Stimulated activated CD8-positive, alpha-beta memory T cell treated with anti-CD3 and anti-CD28 coated beads, Interleukin-15, amount 100 ng/mL, for 1 hour (primary cell): ENCODE measurements at places on chromosomes 11 and 22.

DNA sequence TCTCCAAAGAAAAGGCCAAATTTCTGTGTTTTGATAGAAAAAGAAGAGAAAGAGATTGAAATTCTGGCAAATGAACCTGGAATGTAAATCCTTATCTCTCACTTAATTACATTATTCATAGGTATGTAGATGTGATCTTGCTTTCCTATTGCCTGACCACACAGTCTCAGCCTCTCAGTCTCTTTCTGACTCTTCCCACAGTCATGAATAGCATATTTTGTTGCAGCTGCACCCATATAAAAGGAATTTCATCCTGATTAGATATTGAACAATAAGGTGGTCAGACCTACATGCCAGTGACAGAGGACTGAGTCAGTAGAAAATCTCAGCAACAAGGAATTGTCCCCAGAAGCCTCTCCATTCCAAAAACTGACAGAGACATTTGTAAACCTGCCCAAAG lies 62.9 kb upstream of the LRRC4C start:
- no peak for DNase-seq

DNA sequence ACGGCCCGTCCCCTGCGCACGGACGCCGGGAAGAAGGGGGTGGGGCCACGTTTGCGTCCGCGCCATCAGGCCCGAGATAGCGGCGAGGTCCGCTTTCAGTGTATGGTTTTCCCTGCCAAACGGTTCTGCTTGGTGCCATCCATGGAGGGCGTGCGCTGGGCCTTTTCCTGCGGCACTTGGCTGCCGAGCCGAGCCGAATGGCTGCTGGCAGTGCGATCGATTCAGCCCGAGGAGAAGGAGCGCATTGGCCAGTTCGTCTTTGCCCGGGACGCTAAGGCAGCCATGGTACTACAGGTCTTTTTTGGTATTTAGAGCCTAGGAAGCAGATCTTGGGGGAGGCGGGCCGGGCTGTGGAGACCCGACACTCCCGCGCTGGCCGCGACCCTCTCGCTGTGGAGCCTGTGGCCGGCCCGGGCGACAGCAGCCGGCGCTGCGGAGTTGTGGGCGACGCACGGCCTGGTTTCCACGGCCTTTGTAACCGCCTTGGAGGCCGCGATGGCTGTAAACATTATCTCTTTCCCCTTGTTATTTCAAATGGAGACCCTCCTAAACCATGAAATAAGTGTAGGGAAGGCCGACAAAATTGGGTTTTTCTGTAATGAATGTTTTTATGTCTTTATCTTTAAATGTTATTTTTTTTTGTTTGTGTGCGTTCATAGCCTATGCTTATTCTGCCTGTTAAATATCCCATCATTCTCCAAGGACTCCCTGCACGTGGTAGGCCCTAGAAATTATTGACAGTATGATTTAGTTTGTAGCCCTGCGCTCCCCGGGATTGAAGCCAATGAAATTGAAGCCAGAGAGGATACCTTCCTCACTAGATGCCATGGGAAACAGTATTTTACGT lies at the start of gene AASDHPPT:
Gene AASDHPPT, plus strand, starts transcription at position 54 of the 847 bp plus-strand sequence. Its CDS starts 49 bp downstream, at position 103.
- DNase-seq, result no peak

DNA sequence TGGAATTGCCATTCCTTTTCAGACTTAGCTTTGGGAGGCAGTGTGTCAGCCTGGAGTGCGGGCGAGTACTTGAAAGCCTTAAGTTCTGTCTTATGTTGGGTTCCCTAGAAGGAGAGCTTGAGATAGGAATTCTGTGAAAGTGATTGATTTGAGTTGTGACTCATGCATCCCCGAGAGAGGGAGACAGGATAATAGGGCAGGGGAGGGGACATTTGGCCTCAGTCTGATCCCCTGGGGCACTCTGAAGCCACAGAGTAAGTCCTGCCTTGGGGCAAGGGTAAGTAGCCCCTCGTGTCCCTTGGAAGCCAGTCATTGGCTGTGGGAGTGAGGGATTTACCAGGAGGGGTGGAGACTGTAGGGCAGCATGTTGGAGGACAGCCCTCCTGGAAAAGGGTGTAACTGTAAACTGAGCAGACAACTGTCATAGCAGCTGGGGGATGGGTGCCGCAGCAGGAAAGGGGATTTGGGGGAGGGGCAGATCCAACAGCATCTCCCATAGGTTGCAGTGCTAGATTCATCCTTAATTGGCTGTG lies 44.0 kb downstream of the KIAA1671 start:
- no peak for DNase-seq

GRCh38 chr11:44899959-44900358 lies 50.7 kb downstream of the TP53I11 start:
- DNase-seq, result no peak
